ENCODE measurements at places on chromosomes 16 and 17.

DNA sequence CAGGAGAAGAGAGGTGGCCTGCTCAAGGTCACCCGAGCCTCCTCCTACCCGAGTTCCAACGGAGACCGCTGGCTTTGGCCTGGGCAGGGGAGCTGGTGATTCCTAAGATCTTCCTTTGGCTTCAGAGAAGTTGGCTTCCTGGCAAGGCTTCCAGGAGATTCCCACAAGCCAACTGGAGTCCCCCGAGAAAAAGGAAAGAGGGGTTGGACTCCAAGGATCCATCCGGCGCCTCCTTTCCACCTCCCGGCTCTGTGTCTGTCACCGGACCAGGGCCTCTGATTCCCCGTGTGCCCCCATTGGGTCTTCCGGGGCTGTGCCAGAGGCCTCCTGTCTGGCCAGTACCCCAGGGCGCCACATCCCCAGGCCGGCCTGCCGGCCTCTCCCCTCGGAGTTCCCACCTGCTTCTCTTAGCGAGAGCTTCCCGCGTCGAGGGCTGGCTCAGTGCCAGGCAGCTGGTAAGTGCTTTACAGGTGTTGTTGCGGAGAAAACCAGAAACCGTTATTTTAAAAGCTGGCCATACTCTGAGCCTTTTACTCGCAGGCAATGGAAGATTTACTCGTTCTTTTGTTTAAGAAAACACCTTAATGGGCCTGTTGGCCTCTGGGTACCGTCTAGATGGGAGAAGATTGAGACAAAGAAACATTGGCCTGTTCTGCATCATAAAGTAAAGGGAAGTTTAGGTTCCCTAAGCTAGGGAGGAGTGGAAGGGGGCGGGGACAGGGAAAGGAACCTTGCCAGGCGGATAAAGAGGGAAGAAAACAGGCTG, 258.4 kb upstream of the SDK2 start:
- no peak for DNase-seq

- DNase-seq: peak; percentile 82
Measured at GRCh38 chr17:27654654-27655524, 23.9 kb downstream of the LGALS9 start.

DNA sequence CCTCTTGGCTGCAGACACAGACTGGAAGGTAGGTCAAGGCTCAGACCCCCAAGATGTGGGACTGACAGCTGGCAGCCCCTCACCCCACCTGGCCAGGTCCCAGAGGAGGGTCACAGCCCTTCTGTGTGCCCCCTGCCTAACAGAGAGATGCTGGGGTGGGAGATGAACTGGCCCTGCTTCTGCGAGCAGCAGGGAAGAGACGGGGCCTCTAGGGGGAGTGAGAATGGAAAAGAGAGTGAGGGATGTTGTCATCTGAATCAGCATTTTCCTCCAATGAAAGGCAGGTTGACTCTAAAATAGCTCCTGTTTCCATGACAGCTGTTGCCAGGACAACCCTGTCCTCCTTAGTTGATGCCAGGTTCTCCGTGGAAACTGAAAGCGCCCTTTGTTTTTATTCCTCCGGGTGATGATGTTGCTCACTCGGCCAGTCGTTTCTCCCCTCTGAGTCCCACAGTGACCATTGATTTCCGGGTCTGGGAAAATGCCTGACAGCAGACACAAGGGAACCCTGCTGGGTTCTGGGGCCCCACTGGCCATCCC, 4.9 kb upstream of the NDRG4 start:
- DNase-seq: peak; percentile 88

DNA sequence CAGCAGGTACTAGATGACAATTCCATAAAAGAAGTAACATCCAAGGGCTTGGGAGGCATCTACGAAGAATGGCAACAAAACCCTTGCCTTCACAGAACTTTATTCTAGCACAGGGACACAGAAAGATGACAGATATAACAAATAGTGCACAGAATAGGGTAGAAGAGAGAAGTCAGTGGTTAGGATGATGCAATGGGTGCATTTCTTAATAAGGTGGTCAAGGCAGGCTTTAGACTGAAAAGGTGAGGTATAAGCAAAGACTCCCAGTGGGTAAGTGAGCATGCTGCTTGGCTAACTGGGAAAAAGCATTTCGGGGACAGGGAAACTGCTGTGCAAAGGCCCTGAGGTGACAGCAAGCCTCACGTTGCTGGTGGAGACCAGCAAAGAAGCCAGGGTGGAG, 175.9 kb downstream of the XYLT1 start:
- no peak for DNase-seq

DNA sequence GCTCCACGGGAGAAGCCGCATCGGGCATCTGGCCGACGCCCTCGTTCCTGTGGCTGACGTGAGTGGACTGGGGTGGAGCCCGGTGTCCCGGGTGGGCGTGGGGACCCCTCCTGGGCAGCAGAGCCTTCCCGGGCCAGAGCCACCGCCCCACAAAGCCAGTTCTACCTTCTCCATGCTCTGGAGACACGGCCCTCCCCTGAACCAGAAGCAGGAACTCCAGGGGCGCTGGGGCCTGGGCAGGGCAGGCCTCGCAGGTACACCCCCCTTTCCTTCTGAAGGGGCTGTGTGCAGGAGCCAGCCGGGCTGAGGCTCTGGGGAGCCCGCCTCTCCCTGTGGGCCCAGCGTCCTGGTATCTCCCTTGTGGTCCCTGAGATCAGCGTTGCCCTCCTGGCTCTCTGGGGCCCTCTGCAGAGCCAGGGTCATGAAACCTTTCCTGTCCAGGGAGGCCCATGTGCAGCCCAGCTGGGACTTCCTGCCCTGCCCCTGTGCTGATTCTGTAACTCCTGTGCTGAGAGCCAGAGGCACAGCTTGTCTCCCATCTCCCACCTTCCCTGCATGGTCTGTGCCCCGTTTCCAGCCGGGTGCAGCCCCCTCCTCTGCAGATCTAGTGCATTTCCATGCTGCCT, 6.5 kb downstream of the PIGQ start:
- DNase-seq: no peak

GRCh38 chr16:88047462-88047861, 96.2 kb downstream of the BANP start:
- no peak for DNase-seq

GRCh38 chr16:65119901-65120401, 1.9 kb downstream of the CDH11 start:
- no peak for DNase-seq

DNA sequence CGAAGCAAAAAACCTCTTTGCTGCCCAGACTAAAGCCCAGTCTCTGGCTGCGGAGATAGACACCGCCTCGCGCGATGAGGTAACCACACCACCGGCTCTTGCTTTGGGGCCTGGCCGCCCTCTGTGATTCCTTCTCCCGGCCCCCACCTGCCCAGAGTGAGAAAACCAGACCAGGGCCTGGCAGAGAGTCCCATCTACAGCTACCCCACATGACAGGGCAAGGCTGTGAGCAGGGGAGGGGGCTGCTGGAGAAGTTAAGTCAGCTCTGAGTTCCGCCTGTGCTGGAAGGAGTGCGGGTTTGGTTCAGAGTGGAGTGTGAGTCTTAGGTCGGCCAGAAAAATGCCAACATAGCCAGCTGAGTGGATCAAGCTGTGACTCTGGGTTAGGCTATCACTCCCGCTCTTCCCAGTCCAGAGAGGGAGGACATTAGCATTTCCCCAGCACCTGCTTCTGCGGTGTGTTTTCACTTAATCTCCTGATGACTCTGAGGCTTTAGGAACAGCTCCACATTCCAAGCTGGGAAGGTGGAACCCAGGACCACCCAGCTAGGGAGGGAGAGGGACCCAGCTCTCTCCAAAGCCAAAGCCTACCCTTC, 139.0 kb downstream of the RAB11FIP4 start:
- no peak for DNase-seq

- no peak for DNase-seq
Measured at GRCh38 chr16:50267651-50268050, 1.3 kb downstream of the ADCY7 start.

DNA sequence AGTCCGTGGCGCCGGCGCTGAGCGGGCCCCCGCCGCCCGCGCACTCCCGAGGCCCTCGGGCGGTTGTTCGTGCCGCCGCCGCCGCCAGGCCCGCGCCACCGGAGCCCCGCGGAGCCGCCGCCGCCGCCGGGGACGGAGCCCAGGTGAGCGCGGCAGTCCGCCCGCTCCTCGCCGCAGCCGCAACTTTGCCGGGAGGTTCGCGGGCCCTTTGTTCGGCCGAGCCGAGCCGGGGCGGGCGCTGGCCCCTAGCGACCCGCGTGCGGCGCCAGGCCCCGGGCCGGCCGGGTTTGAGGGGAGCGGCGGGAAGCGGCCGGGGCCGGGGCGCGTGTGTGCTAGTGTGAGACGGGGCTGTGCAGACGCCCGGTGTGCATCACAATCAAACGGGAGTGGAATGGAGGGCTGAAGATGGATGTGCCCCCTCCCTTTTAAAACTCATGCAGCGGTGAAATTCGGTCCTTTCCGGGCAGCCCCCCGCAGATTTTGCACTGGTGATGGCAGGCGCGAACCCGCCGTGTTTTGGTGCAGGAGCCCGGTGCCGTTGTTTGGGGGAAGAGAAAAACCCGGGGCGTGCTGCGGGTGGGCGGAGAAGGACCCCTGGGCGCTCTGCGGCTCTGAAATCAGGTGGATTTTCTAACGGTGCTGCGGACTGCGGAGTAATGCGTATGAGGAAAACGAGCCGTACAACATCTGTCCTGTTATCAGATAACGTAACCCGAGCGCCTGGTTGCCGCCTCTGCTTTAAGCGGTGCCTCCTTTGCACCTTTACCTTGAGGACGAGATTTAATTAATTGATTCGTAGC, 823 bp downstream of the TNRC6C start:
- peak; percentile 35 for DNase-seq

- no peak for DNase-seq
Measured at GRCh38 chr17:37360632-37361031, 15.2 kb upstream of the C17orf78 start.

GRCh38 chr17:56125830-56126819, 27.1 kb upstream of the ANKFN1 start:
- no peak for DNase-seq

- no peak for DNase-seq
Measured at GRCh38 chr16:51010817-51011216, 140.3 kb downstream of the SALL1 start.

DNA sequence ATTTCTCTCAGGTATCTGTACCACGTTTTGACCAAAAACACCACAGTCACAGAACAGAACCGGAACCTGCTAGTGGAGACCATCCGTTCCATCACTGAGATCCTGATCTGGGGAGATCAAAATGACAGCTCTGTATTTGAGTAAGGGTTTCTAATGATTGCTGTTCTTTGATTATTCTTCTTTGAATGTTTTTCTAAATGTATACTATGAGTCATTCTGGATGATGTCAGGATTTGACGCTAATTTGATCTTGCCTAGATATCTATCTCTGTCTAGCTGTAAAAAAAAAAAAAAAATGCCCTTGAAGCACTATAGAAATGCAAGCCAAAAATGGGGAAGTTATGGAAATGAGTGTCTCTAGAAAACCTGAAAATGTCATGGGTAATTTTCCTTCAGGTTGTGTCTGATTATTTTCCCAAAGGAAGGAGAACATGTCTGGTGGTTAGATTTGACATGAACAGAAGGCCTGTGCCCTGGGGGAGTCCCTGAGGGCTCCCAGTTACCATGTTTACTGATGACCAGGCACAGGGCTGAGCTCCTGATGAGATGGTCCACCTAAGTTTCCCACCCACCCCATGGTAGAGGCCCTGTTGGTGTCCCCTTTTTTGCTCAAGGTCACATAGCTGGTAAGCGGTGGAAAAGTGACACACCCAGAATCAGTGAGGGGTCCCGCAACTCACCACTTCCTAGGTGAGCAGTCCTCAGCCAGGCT, 13.6 kb downstream of the CLEC16A start:
- DNase-seq: no peak

DNA sequence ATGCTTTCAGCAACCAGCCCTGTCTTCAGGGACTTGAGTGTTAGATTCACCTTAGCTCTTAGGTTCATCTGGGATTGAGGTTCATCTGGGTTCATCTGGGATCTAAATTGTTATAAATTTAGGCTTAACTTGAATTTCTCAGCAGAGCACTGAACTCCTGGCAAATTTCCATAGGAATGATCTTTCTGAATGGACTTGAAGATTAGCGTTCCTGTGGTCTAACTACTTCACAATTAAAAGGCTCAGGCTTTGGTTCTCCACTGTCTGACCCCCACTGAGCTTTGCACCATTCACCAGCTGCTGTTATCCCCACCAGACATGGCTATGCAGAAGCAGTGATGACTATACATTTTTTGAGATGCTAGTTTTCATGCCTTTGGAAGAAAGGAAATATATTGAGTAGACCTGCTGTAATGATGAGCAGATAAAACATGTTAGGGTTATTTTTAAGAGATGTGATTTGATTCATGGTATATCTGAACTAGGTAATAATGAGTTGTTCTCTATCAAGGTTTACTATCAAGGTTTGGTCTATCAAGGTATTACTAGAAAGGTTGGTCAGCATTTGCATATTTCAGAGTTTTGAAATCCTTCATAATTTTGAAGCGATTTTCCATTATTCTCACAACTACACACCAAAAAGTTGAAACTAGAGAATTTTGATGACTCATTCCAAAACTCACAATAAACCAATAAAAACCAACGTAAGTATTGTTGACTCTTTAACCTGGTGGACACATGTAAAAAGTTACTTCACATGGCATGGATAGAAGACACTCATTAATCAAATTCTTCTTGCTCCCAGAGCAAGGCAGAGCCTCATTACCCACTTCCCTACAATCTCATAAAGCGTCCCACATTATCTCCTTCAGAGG, 71.7 kb downstream of the SNX11 start:
- no peak for DNase-seq

DNA sequence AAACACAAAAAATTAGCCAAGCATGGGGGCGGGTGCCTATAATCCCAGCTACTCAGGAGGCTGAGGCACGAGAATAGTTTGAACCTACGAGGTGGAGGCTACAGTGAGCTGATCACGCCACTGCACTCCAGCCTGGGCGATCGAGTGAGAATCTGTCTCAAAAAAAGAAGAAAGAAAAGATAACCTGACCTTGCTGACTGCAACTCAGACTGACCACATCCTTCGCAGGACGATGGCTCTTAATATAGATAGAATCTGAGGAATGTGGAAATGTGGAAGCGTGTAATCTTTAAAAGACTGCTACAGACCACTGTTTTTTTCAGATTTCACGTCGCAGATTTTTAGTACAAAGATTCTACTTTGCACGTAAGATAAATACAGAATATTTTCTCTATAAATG, 37.8 kb downstream of the KLHDC4 start:
- no peak for DNase-seq

DNA sequence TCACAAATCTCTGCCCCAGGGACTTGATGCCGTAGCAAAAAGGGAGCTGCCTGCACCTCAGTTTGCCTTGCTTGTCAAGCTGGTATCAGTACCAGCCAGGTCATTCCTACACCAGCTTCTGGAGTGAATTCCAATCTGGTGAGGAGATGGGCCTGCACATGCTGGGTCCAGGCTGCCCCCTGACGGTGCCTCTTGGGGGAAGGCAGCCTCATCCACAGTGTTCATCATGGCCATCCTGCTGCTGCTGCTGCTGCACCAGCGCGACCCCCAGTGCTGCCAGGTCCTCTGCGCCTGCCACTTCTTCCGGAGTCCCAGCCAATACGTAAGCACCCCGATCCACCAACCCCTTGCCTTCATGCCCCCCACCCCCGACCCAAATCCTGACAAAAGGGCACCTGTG, 8.3 kb downstream of the MRPL27 start:
- DNase-seq: no peak

- no peak for DNase-seq
Measured at GRCh38 chr17:12187658-12188057, 167.0 kb downstream of the MAP2K4 start.

All from GM20000 (cell line).